ENCODE measurements at places on chromosomes 3 and 15.
A peak's percentile ranks its signal among the peaks of the same experiment; 100 is the strongest.

- no peak for DNase-seq
These were observed 103.3 kb downstream of the IL1RAP start for GRCh38 chr3:190617185-190617584.

- no peak for DNase-seq
These were observed 395.3 kb upstream of the TPRG1 start for GRCh38 chr3:188776447-188776846.

- no peak for DNase-seq
These were observed 75.7 kb upstream of the CHRNA7 start for GRCh38 chr15:31954374-31955172.

DNA sequence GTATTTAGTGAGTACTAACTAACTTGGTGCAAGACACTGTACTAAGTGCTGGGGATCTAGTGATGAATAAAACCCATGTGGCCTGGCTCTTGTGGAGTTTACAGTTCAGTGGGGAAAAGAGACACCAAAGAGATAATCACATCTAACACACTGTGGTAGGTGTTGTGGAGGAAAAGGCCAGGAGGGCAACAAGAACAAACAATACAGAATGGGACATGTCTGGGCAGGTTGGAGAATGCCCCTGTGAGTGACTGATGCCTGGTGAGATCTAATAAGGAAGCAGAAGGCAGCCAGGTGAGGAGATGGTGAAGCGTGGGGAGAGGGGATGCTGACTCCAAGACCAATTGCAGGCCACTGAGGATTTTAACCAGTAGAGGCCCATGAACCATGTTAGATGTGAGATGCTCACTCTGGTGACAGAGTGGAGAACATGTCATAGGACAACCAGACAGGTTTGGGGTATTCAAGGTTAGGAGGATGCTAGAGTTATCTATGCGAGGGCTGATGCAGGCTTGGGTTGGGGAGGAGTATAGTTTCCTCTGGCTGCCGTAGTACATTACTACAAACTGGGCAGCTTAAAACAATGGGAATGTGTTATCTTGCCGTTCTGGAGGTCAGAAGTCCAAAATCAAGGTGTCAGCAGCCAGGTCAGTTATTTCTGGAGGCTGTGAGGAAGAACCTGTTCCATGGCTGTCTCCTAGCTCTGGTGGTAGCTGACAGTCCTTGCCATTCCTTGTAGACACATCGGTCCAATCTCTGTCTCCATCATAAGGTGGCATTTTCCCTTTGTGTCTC is 81.4 kb downstream of the ARNT2 start:
- DNase-seq, result peak; percentile 35

DNA sequence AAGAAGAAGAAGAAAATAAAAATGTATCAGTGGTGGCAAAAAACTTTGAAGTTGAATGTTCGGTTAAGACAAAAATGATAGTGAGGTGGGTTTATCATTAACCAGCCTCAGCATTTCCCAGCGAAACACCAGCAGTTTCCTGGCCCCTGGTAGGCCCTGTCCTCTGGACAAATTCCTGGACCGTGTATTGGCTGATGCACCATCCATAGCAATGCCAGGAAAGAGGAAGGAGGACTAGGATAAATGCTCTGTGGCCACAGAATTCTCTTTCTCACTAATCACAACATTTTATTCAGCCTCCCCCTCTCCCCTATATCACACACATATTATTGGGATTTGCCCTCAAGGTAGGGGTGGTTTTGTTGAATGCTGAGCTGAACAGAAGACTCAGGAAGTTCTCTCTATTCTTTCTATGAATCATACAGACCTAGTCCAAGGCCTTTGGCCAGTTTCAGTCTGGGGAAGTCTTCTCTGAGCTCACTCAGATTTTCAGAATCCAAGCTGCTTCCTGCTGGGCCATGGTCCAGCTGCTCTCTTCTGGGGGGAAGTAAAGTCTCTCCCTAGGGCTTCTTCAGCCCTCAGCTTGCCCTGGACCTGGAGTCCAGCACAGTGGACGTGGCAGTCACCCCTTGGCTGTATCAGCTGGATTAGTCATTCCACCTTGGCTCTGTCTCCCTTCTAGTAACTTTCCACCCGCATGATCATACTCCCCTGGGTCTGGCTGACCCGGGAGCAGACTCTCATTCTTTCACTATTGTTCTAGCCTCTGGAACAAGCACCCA is 27.6 kb downstream of the SLC28A1 start:
- no peak for DNase-seq

- DNase-seq, result peak; percentile 40
These were observed 39.7 kb upstream of the GLCE start for GRCh38 chr15:69120732-69121131.

DNA sequence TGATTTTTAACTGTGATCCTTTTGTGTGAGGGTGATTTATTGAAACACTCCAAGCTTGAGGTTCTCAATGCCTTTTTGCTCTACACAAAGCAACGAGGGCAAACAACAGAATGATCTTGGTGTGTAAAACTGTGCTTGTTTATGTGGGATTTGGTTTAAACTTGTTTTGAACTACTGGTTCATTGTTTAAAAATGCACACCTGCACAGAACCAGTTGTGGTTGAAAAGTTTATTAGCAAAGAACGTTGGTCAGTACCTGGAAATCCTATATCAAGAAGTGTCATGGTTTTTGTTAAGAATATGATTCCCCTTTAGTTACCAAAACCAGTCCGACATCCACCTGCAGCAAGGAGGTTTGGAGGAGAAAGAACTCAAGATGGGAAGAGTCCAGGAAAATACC is 239.4 kb downstream of the WNT5A start:
- peak; percentile 3 for DNase-seq

GRCh38 chr15:51093488-51093838 is 1.2 kb downstream of the TNFAIP8L3 start:
- DNase-seq, result no peak

GRCh38 chr15:82698711-82699345 is 10.8 kb downstream of the AP3B2 start:
- DNase-seq, result no peak

- no peak for DNase-seq
These were observed 129.7 kb upstream of the PRICKLE2 start for GRCh38 chr3:64354956-64355355.

DNA sequence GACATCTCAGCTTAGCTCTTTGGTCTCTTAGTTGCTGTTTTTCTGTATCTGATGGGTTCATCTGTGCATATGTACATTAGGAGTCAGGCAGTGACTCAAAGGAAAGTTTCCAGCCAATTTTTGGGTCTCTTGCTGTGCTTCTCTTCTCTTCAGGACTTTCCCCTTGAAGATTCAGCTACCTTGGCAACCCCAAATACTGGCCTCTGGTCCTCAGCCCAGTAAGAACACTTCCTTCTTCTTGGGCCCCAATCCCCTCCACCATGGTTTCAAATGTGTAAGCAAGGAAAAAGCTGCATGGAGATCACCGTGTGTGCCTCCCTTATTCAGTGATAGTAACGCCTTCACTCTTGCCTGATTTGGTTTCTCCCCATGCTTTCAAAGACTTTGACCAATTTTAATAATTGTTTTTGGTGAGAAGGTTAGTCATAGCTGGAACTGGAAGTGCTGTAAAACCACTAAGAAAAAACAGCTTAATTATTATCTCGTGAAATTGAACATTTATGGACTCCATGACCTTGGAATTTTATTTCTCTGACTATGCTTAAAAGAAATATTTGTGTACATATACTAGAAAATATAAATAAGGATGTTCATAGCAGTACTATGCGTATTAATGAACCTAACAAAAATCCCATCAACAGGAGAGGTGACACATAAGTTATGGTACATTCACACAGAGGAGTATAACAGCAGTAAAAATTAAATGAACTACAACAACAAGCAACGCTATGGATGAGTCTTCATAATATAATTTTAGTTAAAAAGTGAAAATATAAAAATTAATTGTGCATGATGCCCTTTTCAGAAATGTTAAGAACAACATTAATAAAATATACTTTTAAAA is 125.3 kb upstream of the BCL6 start:
- no peak for DNase-seq
